Urinary bladder (tissue), 4 donors: ENCODE measurements at places on chromosomes 5 and 9. TPM values are rescaled to one million over a fixed set of nuclear protein-coding genes. Genes with fewer than 3 reads are reported as not detected.

The LCN15 gene
- not detected for total RNA-seq

The EGFL7 gene
- total RNA-seq, result 43.6 TPM

The COL23A1 gene
- total RNA-seq, result 0.90 TPM

The PPIC gene
- 94.0 TPM for total RNA-seq

The SAXO1 gene
- total RNA-seq, result 0.21 TPM

The SLC34A1 gene
- total RNA-seq, result not detected
